ENCODE measurements at places on chromosomes 2 and 18.

DNA sequence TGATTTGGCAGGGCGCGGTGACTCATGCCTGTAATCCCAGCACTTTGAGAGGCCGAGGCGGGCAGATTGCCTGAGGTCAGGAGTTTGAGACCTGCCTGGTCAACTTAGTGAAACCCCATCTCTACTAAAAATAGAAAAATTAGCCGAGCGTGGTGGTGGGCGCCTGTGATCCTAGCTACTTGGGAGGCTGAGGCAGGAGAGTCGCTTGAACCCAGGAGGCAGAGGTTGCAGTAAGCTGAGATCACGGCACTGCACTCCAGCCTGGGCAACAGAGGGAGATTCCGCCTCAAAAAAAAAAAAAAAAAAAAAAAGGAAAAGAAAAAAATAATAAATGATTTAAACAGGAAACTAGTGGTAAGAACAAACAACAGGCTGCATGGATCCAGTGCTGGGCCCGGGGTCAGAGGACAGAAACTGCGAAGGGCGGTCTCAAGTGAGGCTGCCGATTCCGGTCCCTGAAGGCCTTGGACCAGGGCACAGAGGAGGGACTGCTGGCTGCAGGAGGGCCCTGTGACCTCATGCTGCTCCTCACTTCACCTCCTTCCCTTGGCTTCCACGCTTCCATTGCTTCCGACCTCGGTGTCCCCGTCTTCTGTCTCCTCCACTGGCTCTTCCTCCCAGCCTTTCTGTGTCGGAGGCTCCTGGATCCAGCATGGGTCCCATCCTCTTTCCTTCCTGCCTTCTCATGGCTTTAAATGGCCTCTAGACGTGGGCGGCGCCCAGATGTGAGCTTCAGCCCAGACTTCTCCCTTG, 2.1 kb upstream of the GRHL1 start:
- DNase-seq, result no peak

DNA sequence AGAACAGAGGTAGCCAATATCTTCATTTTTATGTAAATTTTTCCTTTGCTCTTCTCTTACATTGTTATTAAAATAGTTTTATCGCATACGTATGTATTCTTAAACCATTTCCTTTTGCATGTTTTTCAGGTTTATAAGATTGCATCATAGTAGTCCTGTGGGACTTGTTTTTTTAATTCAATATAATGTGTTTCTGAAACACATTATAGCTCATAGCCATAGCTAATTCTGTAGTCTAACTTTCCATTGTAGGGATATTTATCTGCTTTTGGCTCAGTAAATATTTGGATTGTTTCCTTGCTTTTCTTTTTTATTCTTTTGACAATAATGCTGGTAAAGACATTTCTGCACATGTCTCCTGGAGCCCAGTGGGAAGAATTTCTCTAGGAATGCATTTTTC, 484.3 kb downstream of the PTPRM start:
- DNase-seq, result no peak

- DNase-seq, result no peak
These were observed 997.0 kb upstream of the ACVR2A start for GRCh38 chr2:146847846-146848245.

- peak; percentile 0 for DNase-seq
These were observed 5.6 kb downstream of the CROCC2 start for GRCh38 chr2:240911641-240912265.

DNA sequence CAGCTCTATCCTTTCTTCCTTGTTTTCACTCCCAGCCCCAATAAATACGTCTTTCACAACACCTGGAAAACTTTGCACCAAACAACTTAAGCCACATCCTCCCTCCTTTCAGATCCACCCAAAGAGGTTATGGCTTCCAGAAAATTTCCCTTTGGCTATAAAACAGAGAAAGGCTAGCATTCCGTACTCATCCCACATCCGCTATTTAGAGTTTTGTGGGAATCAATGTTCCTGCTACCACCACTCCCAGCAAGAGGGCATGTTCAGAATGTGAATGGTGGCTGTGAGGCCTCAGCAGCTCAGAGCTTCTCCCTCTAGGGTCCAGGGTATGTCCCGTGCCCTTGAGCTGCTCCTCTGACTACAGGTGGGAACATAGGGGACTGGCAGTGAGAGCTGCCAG, 214.6 kb downstream of the NCK2 start:
- no peak for DNase-seq

- DNase-seq, result no peak
These were observed 152.8 kb downstream of the TFCP2L1 start for GRCh38 chr2:121132054-121132761.

DNA sequence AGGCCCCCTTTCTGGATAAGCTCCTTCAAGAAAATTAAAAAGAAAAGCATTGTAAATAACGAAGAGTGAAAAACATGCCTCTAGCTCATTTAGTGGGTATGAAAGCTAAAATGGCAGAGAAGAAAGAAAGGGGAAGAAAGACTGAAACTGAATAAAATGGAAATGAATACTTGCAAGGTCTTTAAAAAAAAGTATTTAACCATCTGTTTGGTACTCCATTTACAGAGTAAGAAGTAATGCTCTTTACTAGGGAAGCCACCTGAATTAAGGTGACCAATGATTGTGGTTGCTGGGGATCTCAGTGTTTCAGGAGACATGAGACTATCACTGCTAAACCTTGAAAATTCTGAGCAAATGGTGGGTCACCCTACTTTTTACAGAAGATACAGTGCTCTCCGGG, 17.7 kb upstream of the ARL5A start:
- no peak for DNase-seq

GRCh38 chr2:238160206-238161129, 1.7 kb downstream of the ERFE start:
- no peak for DNase-seq

DNA sequence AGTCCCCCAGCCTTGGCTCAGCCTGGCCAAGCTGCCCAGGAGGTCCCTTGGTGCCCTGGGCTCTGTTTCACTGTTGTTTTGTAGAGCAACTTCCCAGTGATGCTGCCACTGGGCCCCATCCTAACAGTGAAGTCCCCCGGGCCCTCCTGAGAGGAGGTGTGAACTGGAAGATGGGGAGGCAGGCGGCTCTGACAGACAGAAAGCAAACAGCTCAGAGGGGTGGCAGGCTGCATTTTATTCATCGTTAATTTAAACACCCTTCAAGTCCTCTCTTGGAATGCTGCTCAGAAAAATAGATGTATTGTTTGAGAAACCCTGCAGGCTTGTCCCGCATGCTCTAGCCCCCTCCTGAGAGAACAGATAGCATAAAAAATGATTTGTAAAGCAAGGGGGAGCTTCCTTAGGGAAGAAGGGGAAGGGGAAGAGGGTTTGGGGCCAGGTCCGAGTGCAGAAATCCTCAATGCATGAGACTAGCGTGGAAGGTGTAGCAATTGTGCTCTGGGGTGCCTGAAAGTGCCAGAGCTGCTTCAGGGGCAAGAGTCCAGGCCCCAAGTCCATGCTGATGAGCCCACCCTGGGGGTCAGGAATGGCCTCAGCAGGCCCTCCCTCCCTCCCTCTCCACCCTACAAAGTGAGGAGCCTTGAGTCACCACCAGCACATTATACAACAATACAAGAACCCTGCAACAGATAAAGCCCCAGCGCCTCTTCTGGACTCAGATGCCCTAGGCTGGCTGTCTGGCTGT, 113.6 kb downstream of the MSH2 start:
- no peak for DNase-seq

DNA sequence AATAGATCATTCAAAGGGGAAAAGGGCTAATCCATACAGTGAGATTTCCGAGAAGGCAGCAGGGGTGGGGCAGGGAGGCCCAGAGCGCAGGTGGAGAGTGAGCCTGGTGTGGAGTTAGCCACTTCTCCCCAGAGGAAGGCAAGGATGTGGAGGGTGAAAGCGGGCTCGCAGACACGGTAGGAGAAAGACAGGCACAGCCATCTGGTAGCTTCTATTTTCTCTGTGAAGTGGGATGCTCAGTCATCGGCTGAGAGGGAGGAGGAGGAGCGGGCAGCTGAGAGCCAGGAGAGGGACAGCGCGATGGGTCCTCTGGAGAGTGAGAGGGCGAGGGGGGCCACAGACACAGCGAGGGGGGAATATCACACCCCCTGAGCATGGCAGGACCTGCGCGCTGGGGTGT, 153.3 kb upstream of the NDUFV2 start:
- no peak for DNase-seq

DNA sequence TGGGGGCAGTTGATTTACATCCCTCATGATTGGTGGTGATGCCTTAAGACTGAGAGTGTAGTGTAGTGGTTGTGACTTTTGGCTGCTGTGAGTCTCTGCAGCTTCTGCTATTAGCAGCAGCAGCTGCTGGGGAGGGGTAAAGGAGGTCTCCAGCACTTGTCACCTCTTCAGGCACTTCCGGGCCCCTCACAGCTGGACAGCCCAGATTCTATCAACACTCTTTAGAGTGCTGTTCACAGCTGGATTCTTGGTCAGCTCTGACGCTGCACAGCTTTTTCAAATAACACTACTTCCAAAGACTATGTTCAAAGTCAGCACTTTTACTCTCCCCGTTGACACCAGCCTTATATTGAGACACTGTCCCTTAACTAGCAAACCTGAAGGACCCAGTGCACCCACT, 396.0 kb downstream of the MEIS1 start:
- no peak for DNase-seq

DNA sequence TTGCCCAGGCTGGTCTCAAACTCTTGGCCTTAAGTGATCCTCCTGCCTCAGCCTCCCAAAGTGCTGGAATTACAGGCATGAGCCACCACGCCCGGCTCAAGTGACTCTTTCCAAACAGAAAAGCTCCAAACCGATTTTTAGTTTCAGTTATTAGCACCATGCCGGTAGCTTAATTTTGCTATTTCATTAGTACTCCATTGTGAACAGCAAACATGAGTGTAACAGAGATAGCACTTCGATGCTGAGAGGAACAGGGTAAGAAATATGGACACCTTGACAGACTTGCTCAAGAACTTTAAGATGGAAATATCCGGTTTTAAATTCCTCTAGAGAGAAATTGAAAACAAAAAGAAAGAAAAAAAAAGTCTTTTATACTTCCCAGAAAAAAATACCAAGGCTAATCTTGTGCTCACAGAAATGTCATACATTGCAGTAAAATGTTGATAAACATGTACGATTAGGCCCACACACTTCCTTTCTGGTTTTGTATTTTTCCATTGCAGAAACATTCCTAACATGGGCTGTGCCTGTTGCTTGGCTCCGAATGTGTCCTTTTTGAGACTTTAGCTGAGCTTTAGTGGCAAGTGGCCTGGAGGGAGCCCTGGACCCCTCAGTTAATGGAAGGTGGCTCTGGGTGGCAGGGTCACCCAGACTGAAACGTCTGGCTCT, 18.3 kb downstream of the FHL2 start:
- DNase-seq, result no peak

DNA sequence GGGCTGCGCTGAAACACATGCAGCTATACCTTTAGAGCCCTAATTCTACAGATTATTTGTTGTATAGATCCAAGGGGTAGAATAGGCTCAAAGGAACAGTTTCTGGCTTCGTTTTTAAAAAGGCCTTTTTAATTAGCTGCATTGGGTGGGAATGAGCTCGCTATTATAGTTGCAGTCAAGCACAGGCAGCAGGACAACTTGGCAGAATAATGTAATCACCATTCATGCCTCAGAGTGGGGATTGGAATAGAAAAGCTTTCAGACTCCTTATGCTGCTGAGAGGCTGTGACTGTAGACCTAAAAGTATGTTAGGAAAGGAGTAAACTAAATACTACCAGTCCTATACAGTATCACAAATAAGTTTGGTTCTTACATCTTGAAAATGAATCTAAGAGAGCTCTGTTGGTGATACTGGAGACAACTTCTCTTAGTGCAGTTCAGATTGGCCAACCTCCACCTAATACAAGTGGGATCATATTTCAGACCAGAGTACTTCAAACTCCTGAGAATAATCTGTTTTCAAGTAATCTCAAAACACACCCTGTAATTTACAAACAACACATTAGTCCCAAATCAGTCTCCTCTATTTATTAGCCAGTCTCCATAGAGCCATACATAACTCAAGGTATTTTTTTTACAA, 121.4 kb downstream of the ANTXR1 start:
- no peak for DNase-seq

DNA sequence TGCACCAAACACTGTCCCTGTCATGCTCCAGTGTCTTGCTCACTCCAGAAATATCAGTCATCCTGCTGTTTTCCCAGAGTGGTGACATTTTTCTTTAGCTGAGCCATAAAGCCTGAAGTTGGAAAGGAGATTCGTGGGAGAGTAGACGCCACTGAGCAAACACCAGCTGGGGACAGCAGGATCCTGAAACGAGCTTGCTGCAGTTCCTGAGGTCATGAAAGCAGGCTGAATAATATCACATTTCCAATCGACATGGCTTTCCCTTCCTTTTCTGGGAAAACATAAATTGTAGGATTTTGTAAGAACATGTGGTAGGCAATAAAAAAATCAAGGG, 276.4 kb downstream of the CDCA7 start:
- DNase-seq, result no peak

DNA sequence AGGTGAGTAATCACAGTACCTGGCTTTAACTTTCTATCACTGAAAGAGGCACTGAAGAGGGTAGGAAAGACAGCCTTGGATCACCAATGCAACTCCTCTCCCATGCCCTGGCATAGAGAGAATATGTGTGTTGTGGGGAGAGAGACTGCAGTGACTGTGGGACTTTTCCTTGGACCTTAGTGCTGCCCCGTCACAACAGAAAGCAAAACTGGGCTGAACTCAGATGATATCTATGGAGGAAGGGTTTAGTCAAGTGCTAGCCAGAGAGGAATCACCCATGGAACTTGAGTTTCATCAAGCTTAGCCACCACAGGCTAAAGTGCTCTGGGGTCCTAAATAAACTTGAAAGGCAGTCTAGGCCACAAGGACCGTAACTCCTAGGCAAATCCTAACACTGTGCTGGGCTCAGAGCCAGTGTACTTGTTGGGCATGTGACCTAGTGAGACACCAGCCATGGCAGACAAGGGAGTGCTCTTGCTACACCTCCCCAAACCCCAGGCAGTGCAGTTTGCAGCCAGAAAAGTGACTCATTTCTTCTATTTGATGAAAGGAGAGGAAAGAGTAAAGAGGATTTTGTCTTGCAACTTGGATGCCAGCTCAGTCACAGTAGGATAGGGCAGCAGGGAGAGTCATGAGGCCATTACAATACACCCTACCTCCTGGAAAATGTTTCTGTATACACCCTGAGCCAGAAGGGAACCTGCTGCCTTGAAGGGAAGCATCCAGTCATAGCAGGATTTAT, 105.8 kb upstream of the SPOPL start:
- DNase-seq, result no peak

- DNase-seq, result no peak
These were observed 3.5 kb downstream of the FEV start for GRCh38 chr2:218981390-218981880.

DNA sequence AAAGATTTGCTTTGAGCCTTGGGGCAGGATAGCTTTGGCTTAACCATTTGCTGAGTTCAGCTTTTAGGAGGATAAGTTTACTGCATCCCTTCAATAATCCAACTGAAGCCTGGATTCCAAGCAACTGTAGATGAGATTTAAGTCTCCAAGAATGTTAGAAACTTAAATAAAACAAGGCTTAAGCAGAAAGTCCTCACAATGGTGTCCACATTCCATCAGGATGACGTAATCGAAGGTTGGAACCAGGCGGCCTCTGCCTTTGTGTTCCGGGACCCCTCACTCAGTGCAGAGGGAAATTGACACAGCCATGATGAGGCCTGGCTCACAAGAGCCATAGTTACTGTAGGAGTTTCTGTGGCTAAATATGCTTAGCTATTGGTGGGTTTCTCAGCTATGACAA, 260.4 kb downstream of the LPIN1 start:
- DNase-seq, result no peak
